ENCODE measurements at places on chromosomes 12 and 14.

DNA sequence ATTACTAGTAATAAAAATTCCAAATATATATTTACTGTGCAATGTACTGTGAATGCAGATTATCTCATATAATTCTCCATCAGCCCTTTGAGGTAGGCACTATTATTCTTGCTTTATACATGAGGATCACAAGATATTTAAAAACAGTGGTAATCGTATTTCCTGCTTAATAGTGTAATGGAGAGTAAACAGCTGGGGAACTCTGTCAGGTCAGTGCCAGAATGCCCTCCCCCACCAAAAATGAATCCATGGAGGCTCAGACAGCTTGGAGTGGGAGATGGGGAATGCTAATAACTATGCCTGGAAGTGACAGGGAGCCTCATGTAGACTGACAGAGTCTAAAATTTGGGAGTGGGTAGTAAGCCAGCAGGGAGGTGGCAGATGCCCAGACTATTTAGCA, 153.6 kb downstream of the PAH start:
- no peak for DNase-seq

- DNase-seq, result no peak
Observed at GRCh38 chr14:21096438-21096837, 2.0 kb downstream of the ZNF219 start.

- no peak for DNase-seq
Observed at GRCh38 chr14:61623927-61624326, 71.4 kb upstream of the HIF1A start.

DNA sequence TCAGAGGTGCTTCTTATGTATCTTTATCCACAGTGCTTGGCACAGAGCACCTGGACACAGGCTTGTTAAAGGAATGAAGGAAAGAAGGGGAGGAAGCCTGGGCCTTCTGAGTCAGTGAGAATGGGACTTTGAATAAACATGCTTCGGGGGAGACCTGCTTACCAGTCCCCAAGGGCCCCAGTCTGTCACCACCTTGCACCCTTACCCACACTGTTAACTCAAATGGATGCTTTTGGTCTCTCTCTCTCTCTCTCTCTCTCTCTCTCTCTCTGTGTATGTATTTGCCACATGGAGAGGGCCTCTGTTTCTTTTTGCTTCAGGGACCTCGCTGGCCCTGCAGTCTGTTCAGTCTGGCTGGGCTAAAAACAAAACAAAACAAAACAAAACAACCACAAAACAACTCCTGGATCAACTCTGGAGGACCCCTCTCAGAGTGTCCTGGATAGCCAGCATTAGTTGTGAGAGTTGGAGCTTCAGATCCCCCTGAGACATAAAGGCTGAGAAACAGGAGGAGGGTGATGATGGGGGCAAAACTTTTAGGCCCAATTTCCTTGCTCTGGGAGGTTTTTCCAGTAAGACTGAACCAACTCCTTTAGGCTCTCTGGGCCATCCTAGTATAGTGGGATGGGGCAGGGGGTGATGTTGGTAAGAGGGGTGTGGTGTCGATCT, 1.9 kb downstream of the KIF5A start:
- no peak for DNase-seq

- DNase-seq, result no peak
Observed at GRCh38 chr12:75528272-75528671, 16.9 kb upstream of the KRR1 start.

- DNase-seq, result no peak
Observed at GRCh38 chr12:110312581-110313360, 31.7 kb downstream of the ATP2A2 start.

DNA sequence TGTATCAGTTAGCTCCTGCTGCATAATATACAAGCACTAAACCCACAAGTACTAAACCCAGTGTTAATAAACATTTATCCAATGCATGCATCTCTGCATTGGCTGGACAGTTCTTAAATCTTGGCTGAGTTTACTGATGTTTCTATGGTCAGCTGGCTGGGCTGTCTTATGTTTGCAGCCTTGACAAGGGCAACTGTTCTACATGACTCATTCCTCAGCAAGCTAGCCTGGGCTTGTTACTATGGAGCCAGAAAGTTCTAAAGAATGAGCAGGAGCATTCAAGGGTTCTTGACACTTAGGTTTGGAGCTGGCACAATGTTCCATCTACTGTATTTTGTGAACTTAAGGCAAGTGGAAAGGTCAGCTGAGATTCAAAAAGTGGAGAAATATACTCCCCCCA, 199.1 kb downstream of the GLT1D1 start:
- no peak for DNase-seq

- DNase-seq, result no peak
Observed at GRCh38 chr12:131445184-131445774, 265.6 kb upstream of the SFSWAP start.

GRCh38 chr12:60977966-60978365, 1282.2 kb upstream of the USP15 start:
- DNase-seq, result no peak

DNA sequence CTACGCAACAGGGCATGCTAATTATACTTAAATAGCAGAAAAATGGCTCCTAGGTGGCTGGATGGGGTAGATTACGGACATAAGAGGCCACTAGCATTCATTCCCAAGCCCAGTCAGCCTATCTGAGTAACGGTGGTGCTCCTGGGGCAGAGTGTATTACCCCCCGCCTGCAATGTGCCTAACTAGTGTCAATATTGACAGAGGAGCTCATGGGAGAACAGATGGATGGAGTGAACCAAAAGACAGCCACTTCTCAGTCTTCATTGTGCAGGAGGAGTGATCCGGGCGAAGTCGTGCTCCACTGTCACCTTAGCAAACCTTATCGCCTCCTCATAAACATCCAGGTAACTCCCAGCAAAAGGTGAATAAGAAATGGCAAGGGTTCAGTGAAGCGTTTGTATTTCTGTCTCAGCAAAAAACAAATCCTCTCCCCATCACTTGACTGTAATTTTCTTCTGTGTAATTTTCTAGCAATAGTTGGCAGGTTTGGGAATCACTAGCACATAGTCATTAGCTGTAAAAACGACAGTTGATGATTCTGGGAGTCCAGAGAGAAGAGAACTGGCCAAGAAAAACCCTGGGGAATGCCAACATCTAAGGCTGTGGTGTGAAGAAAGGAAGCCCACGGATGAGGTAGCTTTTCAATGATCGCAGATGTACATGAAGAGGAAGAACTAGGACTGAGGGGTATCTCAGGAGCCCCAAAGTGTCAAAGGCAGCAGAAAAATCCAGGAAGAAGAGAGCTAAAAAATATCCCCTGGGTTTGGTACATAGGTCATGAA, 126.6 kb upstream of the BCL2L14 start:
- DNase-seq, result no peak

- DNase-seq, result no peak
Observed at GRCh38 chr14:86404425-86404824, 874.5 kb downstream of the FLRT2 start.

DNA sequence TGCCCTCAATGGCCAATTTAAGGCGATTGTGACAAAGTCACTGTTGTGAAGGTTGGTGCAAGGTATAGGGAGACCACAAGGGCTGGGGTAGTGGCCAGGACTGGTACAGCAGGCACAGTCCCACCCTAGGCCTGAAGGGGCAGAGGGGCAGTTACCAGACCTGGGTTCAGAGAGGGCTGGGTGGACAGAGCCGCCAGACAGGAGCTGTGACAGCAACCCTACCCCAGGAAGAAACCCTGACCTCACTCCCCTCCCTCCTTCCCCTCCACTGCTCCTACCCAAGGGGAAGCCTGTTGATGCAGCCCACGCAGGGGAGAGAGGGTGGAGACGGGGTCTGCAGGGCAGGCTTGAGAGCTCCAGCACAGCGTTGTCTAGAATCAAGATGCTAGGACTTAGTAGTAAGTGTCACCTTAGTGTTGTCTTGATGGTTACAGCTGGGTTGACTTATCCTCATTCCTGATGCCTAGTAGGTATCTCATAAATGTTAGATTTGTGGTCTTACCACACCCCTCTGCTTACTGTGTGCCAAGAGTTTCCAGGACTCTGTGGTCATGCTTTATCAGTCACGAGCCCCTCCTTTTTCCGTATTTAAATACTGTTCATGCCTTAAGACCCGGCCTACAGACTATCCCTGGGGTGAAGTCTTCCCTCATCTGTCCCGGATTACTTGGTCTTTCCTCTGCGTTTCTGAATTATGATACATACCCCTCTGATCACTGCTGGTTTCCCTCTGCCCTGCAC, 14.4 kb downstream of the EML1 start:
- DNase-seq, result no peak

- DNase-seq, result peak; percentile 26
Observed at GRCh38 chr12:48980389-48980952, 2.3 kb downstream of the WNT1 start.

DNA sequence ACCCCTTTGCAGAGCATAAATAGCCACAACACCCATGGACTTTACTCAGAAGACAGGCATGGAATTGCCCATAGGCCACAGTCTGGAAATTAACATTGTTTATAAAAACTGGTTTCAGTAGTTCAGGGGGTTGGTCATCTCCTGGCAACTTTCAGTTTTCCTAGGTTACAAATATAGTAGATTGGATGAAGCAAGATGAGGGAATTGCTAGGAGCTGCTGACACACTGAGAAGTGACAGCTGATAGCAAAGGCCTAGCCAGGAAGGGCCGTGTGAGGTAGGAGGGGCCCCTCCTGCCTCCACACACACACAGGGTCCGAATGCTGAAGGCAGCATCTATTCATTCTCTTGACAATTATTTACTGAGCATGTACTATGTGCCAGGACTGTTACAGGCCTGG, 8.3 kb downstream of the GALNT16 start:
- no peak for DNase-seq

DNA sequence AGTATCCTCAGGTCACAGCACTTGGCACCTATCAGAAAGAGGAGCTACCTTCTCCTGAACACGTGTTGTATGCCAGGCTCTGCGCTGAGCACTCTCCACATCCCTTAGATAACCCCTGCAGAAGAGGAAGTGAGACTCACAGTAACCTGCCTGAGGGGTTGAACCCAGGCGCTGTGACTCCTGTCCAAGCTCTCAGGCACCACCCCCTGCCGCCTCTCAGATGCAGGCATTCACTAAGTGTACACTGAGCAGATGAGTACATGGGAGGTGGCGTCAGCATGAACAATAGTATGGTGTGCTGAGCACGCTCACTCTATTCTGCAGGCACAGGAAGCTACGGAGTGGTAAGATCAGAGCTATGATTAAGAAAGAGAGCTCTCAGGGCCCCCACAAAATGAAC, 21.0 kb upstream of the RIC8B start:
- no peak for DNase-seq

- peak; percentile 3 for DNase-seq
Observed at GRCh38 chr12:20628999-20629398, 66.1 kb upstream of the SLCO1C1 start.

DNA sequence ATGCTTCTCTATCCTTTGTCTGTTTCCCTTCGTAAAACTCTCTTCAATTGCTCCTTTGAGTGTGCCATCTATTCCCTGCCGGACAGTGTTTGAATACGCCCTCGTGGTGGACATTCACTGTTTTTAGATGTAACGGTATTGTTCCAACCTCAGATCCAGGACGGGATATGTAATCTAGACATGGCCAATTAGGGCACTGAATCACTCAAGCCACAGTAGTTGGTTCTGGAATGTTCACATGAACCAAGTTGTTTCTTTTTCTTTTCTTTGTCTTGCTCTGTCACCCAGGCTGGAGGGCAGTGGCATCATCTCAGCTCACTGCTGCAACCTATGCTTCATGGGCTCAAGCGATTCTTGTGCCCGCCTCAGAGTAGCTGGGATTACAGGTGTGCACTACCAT, 204.2 kb upstream of the PLXNC1 start:
- DNase-seq, result no peak

DNA sequence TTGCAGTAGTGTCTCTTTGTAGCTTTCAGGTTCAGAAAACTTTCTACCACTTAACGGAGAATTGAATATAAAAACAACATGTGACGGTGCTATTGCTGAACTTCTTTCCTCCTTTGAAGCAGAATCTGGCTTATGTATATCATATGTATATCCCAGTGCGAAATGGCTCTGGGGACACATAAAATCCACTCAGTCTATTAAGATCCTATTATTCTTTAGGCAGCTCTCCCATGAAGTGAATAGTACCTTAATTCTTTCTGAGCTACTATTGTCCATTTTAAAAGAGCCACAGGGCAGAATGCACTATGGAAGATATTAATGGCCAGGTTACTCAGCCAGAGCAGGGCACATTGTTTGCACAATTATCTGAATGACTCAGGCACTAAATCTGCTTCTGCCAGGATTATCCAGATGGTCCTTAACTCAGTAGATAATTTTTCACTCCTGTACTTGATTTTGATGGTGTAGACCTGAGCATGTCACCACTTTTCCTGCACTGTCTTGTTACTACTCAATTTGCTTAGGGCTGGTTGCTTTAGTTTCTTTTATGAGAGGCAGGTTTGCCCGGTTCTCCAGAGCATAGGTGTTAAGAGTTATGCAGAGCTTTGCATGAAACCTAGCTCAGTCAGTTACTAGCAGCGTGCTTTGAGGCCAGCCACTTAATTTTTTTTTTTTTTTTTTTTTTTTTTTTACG, 5.5 kb downstream of the CNTN1 start:
- DNase-seq, result peak; percentile 15

- DNase-seq, result no peak
Observed at GRCh38 chr12:724194-724855, 28.1 kb upstream of the WNK1 start.

Data from NCI-H526 treated with DMSO at 0.1 percent for 48 hours (cell line).